LNCaP clone FGC (cell line): ENCODE measurements at places on chromosomes 6 and 20.

DNA sequence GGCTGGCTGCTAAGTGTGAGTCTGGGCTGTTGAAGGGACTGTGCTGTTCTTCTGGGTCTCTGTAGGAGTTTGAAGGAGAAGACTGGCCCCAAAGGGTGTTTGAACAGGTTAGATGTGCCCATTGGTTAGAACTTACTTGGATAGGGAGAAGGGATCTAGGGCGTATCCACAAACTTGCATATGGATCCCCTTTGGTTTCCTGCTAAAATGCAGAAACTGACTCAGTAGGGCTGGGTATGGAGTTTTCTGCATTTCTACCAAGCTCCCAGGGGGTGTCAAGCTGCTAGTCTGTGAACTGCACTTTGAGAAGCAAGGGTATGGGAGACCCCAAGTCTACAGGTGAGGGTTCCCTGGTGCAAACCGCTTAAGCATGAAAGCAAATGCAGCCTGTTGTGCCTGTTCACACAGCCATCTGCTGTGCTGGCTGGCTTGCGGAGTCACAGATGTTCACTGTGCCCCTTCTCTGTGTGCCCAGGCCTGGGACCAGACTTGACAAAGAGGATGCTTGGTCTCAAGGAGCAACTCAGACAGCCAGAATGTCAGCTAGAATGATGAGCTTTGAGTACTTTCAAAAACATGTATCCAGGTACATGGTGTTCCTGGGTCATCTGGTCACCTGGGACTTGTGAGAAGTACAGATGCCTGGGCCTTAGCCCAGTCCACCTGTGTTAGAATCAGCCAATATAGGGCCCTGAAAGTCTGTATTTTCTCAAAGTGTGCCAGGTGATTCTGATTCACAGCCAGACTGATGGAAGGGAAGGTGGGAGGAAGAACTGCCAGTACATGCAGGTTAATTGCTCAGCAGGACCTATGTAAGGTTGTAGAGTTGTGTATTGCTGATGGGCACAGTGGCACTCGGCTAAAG, 7.4 kb downstream of the PPP1R16B start:
- DNase-seq = no peak

- DNase-seq = peak; percentile 70
Measured at GRCh38 chr6:136609873-136610706, 59.9 kb upstream of the MAP7 start.

DNA sequence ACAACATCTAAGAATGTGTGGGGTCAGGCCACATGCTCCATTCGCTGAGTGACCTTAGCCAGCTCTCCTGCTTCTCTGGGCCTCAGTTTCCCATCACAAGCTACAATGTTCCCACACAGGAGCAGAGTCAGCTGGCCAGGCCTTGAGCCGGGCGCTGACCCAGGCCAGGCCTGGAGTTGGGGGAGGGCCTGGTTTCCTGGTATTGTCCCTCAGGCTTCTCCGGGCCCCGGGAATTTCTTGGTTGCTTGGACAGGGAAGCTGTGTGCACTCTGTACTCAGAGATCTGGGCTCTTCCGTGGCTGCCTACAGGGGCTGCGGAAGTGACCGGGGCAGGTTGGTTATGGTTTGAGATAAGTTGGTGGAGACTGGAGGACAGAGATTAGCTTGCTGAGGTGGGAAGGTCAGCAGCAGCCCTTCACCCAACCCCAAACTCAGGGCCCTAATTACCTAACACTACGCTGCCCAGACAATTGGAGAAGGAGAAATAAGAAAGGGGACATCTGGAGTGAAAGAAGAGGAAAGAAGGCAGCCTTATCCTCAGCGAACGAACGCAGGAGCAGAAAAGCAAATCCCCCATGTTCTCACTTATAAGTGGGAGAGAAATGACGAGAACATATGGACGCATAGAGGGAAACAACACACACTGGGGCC, 6.2 kb downstream of the TGM2 start:
- no peak for DNase-seq

DNA sequence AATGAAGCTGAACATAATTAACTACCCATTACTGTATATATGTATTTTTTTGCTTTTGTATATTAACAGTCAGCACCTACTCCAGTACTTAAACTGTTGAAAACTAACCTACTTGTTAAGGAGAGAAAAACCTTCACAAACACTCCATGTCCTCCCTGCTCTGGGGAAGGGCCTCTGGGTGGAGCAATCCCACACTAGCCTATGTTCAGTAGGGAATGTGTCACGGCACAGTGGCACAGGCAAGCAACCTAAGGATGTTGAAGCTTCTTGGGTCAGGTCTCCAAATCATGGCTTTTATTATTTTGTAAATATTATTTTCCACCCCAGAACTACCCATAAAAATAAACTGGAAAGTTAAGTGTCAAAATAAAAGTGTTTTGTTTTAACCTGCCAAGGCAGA, 5.3 kb downstream of the MAN1A1 start:
- no peak for DNase-seq

DNA sequence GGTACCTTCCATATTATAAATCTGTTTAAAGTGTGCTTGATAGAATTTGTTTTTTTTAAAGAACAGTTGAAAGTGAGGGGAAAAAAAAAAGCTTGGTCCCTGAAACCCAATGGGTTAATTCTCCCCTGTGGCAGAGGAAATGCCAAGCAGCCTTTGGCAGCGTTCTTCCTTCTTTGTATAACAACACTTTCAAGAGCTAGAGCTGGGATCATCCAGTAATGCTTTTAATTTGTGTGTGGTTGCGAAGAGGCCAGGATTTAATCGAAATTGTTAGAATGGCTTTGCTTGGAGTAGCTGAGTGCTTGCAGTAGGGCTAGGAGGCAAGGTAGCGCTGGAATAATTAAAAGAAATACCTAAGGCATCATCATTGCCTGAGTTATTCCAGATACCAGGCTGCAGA, 692.0 kb downstream of the DHX35 start:
- DNase-seq = no peak

GRCh38 chr6:135481783-135482369, 15.7 kb downstream of the AHI1 start:
- DNase-seq = no peak

- DNase-seq = no peak
Measured at GRCh38 chr20:30168800-30169138, 1088.7 kb upstream of the DEFB115 start.

DNA sequence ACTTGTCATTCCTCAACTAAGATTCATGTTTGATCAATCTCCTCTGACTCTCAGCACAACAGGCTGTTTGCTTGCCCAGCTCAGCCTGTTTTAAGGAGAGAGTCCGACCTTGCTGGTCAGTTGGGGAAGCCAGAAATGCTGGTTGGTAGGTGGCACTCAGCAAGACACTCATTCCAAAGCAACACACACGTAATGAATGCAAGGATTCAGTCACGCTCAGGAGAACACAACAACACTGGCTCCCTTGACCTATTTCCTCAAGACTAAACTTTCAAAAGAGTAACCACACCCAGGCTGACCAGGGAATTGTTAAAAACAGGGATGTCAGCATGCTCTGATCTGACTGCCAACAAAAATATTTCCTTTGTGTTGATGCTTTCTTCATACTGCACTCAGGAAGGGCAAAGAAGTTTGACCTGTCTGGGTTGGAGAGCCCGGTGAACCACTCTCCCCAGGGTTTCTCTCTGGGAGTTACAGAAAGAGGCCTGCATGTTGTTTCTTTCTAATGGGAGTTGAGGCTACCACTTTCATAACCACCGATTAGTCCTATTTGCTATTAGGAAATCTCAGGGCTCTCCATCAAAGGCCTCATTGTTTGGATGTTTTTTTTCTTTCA, 25.6 kb upstream of the PREP start:
- no peak for DNase-seq

DNA sequence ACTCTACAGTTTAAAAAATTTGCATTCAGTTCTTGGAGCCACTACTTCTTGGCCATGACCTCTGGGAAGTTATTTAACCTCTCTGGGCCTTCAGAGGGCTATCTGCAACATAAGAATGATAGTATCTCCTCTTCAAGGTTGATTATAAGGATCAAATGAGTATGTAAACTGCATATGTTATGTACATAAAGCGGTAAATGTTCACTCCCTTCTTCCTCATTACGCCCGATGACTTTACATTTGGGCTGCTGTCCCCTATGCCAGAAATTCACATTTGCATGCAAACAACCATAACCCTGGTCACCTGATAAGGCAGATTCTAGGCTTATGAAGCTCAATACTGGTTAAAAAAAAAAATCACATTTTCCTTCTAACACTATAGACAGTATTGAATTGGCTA, 50.4 kb downstream of the ALDH5A1 start:
- DNase-seq = no peak

GRCh38 chr20:63025534-63026331, 19.0 kb upstream of the BHLHE23 start:
- DNase-seq = no peak

DNA sequence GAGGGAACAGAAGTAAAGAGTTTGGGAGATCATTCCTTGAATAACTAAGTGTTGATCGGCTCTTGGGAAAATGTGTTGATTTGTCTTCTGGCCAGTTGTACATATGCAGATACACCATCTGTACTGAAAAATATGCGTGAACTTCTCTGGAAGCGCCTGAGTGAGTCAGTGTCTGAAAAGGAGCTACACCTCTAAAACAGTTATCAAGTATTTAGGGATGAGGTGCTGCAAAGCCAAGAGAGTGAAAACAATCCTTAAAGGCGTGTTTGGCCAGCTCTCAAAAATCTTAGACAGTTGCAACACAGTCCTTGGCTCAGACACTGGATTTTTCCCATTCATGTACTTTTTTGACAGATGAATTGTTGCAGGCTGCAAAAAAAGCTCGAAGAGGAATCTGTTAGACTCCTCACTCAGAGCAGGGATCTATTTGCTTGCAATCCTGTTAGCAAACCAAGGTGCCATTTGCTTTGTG, 61.3 kb downstream of the BMP6 start:
- no peak for DNase-seq

DNA sequence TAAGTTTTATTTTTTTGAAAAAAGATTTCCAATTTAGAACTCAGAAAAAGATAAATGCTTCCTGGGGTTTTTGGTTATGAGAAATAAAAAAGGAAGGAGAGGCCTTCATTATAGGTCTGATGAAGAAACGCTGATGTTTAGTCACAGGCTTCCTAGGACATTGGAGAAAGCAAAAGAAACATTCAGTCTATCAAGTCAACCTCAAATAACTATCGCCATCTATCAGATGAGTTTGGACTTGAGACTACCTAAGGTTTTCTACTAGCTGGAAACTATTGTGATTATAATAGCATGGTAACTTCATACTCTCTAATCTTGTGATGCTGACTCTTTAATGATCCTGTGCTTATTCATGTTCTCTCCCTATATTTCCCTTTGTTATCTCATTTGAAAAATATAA, 171.3 kb downstream of the TPBG start:
- DNase-seq = no peak

- DNase-seq = no peak
Measured at GRCh38 chr20:15555913-15556312, 1017.3 kb downstream of the KIF16B start.

GRCh38 chr6:169212436-169212835, 41.2 kb downstream of the THBS2 start:
- DNase-seq = peak; percentile 7

DNA sequence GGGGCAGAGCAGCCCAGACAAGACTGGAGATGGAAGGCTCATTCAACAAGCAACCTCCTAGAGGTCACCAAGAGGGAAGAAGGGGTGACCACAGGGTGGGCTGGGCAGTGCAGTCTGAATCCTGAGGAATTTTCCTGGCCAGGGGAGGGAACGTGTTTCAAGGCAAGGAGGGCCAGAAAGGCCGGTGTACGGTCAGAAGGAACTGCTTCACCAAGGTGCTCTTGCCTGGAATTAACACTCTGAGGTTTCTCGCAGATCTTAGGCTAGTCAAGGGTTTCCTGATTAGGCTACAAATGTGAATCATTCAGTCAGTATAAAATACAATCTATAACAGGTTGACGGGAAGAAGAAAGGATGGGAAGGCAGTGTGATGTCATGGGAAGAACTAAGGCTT, 199.3 kb downstream of the LRFN2 start:
- no peak for DNase-seq

- DNase-seq = no peak
Measured at GRCh38 chr6:164258421-164258820, 843.9 kb downstream of the QKI start.

- no peak for DNase-seq
Measured at GRCh38 chr6:48834706-48835105, 628.3 kb downstream of the MMUT start.

- DNase-seq = no peak
Measured at GRCh38 chr20:58593880-58594638, 57.0 kb upstream of the STX16 start.

DNA sequence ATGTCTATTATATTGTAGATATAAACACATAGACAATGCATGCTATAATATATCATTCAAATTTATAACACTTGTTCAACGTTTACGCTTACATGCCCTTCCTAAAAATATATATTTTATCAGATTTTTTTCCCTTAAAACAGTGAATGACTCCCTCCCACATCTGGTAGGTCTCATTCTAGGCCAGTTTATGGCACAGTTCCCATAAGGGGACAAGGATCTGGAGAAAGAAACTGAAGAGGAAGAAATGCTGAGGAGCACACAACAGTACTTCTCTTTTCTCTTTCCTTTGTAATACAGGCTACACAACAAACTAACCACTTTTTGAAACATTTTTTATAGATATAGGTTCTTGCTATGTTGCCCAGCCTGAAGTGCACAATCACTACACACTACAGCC, 48.6 kb upstream of the RCAN2 start:
- no peak for DNase-seq

GRCh38 chr6:72913797-72914196, 291.9 kb downstream of the KCNQ5 start:
- no peak for DNase-seq

DNA sequence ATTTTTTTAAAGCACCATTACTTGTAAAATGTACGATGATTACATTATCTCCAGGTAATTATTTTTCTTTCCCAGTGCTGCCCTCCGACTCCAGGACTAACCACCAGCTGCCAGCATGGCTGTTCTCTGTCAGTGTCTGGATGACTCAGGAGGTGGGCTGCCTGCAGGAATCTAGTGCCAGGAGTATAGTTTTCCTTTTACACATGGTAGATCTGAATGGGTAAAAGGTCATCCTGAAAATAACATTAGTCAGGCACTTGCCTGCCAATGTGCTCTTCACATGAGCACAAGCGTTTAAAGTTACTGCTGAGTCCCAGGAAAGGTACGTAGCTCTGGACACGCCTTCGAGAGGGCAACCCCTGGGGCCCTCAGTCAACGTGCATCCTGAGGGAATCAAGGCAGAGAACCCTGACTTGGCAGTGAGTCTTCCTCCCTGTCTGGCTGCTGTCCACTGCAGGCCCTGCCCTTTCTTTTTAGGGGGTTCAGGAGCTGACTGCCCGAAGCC, 2.4 kb downstream of the DYNLT1 start:
- DNase-seq = no peak

- DNase-seq = no peak
Measured at GRCh38 chr20:2874456-2874855, 1.2 kb downstream of the PTPRA start.

DNA sequence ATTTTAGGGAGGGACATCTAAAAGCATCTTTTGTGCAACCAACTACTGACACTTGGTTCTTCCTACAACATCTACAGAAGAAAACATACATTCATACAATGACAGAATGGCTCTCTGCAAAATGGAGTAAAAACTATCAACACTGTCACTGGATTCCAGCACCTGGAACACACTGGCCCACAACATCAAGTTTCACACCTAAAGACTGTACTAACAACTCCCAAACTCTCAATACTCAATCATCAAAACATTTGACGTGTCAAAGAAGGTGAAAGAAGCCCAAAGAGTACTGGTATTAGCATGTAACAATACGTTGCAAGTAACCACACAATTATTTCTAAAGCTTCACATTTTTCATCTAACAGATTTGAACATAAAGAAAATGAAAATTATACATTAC, 2.1 kb downstream of the CPNE1 start:
- no peak for DNase-seq
